Right ventricle myocardium inferior (tissue), 1 donor: ENCODE measurements at places on chromosomes 3 and 15. TPM values are rescaled to one million over a fixed set of nuclear protein-coding genes. Genes with fewer than 3 reads are reported as not detected.

The CD86 gene
- total RNA-seq, result 4.2 TPM

The GATM gene
- total RNA-seq, result 42.0 TPM

The AADAC gene
- not detected for total RNA-seq

The NR2E3 gene
- total RNA-seq, result not detected

The CNBP gene
- total RNA-seq, result 458 TPM

The GNAT1 gene
- total RNA-seq, result not detected

The OXSM gene
- 14.8 TPM for total RNA-seq

The PLSCR2 gene
- not detected for total RNA-seq

The TF gene
- 15.7 TPM for total RNA-seq

The SMCO1 gene
- total RNA-seq, result 78.6 TPM

The C3orf22 gene
- not detected for total RNA-seq

The XIRP1 gene
- 317 TPM for total RNA-seq

The STRC gene
- not detected for total RNA-seq

The GPR87 gene
- total RNA-seq, result not detected

The CIDEC gene
- 6.7 TPM for total RNA-seq

The PLA2G4D gene
- total RNA-seq, result not detected

The ZNF774 gene
- 4.6 TPM for total RNA-seq

The EBLN2 gene
- total RNA-seq, result 0.87 TPM

The GOLGA6D gene
- total RNA-seq, result not detected

The SPTBN5 gene
- total RNA-seq, result 3.5 TPM

The SEMA3B gene
- 19.8 TPM for total RNA-seq

The EXD1 gene
- total RNA-seq, result not detected

The ANKRD34C gene
- total RNA-seq, result 0.11 TPM

The COPS2 gene
- 77.0 TPM for total RNA-seq

The CPNE9 gene
- total RNA-seq, result not detected

The POLR2M gene
- 42.6 TPM for total RNA-seq

The VPS8 gene
- total RNA-seq, result 46.1 TPM

The RTP1 gene
- total RNA-seq, result not detected

The ATP2B2 gene
- 0.14 TPM for total RNA-seq

The SKOR1 gene
- not detected for total RNA-seq

The SIDT1 gene
- total RNA-seq, result 0.62 TPM

The KLHL18 gene
- total RNA-seq, result 49.8 TPM

The OCA2 gene
- total RNA-seq, result not detected

The CLEC3B gene
- total RNA-seq, result 70.8 TPM

The HIGD1A gene
- 335 TPM for total RNA-seq

The PCOLCE2 gene
- total RNA-seq, result 64.1 TPM

The NDN gene
- total RNA-seq, result 40.0 TPM

The SPINT1 gene
- total RNA-seq, result 2.0 TPM

The CCR9 gene
- not detected for total RNA-seq

The CATSPER2 gene
- 0.54 TPM for total RNA-seq

The EFCC1 gene
- total RNA-seq, result 2.3 TPM

The GATA2 gene
- 9.1 TPM for total RNA-seq
